AG09319 (cell line): ENCODE measurements at places on chromosomes 16 and 17.

DNA sequence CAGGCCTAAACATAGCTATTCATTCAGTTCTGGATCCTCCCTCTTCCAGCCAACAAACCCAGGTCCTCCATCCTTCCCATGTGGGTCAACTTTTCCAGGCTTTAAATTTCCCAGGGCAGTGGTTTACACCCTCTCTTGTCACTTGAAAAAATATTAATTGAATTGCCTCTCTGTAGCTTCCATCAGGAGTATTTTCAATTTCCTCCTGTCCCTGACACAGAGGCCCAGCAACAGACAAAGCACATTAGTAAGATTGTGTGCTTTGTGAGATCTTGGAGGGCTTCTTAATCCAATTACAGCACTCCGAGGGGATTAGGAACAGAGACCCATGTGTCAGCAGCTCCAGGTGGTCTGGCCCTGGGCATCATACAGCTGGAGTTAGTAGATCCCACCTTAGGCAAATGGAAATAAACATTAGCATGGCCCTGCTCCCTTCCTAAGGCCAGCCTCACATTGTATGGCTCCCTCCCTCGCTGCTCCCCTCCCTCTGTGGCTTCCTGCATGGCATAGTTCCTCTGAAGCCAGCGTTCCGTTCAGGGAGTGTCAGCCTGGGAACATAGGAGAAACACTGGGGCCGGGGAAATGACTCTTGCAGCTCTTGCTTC lies 132.7 kb upstream of the HSBP1 start:
- no peak for DNase-seq

- no peak for DNase-seq
These were observed 121.6 kb downstream of the DNAH9 start for GRCh38 chr17:11719856-11720255.

DNA sequence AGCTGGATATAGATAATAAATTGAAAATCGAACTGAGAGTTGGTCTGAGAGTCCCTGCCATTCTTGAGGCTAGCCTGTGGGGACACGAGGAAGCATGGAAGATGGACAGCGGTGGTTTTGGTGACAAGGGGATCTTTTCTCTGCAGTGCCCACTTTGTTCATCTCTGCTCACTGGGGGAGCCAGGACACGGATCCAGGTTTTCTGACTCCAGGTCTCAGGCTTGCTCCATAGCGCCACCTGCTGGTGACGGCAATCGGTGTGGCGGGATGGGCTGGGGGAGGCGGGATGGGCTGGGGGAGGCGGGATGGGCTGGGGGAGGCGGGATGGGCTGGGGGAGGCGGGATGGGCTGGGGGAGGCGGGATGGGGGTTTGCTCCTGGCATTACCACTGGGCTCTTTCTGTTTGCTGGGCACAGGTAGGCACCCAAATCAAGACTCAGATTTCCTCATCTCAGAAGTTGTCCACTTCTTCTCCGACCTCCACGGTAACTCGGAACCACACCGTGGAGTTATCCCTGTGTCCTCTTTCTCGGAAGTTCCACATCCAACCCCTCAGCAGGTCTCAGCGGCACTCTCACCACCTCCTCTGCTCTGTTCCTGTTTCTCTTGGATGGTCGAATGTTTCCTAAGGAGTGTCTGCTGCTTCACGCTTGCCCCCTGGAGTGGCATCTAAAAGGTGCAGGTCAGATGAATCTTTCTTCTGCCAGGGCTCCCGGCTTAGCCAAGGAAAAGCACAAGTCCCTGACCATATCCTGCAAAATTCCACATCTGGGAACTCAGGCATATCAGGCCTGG lies 142.4 kb downstream of the CYLD start:
- DNase-seq: no peak

GRCh38 chr16:24851700-24852099 lies 5.9 kb downstream of the SLC5A11 start:
- no peak for DNase-seq

GRCh38 chr17:64398320-64398719 lies 7.7 kb upstream of the PECAM1 start:
- DNase-seq: no peak

GRCh38 chr16:29734786-29735185 lies 11.0 kb downstream of the C16orf54 start:
- no peak for DNase-seq

GRCh38 chr16:81808933-81809480 lies 29.9 kb downstream of the PLCG2 start:
- DNase-seq: no peak

DNA sequence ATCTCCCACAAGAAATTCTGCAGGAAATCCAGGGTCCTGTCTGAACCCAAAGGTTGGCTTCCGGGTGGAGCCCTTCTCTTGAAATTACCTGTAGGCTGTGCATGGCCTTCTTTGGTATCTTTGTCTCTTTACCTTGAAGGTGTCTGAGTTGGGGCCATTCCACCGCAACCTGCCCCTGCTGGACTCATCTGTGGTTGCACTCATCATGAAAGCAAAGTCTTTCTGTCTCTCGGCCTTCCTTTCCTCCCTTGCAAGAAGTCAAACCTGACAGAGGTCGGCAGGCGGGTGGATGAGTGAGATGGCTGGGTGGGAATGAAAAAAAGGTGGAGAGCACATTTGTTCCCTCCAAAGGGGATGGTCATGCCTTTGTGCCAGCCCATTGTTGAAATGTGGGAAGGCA lies 25.1 kb downstream of the SALL1 start:
- no peak for DNase-seq

DNA sequence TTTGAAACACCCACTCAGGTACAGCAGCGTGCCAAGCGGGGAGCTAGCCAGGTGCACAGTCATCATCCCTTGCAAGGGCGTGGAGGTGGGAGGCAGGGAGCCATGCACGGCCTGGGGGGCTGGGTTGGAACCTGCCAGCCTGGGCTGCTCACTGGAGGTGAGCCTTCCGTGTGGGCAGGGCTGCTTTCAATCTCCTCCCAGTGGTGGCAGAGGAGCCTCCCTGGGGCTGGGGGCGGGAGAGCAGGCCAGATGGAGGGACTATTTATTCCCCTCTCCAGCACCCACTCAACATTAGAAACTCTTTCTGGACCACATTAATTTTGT lies 90.3 kb downstream of the KATNIP start:
- DNase-seq: no peak

DNA sequence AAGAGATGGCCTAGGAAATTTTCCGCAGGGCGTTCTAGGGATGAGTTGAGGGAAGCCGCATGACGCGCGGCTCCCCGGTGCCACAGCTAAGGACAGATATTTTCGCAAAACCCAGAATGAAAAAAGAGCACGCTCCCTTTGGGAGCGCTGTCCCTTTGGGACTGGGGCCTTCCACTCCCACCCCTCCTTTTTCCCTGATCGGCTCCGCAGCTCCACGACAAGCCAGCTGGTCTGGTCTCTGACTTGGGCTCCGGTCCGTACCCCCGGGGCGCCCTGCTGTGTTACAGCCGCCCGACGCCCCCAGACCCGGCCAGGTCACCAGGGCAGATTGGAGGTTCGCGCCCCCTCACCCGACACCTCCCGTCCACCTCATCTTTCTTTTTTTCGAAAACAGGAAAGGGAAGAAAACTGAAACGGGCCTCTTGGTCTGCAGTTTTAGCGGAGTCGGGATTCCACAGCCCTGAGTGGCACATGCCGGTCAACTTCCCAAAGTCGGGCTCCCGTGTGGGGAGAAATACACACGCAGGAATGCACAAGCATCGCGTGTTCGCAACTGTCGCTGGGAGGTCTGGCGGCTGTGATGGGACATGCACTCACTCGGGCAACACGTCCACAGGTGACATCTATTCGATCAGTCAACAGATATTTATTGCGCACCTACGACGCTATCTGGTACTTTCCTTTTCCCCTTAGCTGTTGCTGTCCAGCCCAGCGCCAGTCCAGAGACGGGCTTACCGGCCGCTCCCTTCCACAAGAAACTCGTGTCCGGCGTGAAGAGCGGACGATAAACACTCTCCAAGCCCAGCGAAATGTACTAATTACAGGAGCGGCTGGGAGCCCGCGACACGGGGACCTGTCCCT lies 3.9 kb upstream of the SOX9 start:
- no peak for DNase-seq

DNA sequence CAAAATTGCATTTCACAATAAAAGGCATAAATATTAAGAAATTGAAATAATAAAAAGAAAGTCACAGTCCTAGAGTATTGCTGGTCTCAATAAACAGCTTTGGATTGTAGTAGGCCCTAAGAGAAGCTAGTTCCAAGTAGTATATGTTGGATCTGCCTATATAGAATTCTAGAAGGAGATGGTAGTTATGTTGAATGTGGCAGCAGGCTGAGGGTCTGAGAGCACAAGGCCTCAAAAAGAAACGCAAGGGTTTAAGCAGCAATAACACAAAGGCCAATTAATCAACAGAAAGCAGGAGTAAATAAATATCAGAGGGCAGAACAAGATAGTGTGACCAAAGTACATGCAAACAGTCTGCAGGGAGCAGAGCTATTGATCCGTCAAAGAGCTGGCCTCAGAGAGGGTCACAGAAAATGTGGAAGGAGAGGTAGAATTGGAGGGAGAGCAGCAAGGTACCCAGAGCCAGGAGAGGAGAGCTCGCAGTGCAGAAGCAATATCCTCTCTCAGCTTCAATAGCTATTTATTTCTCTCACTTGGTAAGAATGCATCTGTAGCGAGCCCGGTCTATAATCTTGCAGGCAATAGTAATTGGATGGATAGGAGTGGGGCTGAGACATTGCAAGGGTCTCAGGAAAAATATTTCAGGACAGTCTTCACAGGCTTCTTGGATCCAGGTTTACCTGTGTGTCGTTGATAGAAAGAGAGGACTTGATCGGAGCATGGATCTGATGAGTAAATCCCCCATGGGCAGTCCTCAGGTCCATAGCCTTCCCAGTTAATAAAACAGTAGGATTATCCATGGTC lies 25.1 kb upstream of the MED13 start:
- no peak for DNase-seq

DNA sequence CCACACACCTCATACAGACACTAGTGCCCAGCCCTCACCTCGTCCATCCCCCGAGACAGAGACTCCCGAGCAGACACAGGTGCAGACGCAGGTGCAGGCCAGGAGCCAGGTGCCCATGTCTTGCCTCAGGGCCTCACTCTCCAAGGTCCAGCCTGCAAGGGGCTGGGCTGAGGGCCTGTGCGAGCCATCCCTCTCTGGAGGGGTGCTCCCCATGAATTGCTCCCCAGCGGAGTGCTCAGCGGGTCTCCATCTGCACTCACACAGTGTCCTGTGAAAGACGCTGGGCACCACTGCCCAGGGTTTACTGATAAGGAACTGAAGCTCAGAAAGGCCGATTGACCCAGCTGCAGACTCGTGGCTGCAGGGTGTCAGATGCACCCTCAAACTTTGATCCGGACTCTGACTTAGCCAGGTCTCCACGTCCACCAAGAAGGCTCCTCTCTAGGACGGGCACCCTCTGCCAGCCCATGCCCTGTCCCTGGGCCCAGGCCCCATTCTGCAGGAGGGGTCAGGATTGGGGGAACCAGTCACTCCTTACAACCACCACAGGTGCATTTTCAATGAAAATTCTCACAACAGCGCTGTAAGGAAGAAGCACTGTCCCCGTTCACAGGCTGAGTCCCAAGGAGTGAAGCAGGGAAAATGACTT lies 16.9 kb downstream of the POLR3K start:
- no peak for DNase-seq

DNA sequence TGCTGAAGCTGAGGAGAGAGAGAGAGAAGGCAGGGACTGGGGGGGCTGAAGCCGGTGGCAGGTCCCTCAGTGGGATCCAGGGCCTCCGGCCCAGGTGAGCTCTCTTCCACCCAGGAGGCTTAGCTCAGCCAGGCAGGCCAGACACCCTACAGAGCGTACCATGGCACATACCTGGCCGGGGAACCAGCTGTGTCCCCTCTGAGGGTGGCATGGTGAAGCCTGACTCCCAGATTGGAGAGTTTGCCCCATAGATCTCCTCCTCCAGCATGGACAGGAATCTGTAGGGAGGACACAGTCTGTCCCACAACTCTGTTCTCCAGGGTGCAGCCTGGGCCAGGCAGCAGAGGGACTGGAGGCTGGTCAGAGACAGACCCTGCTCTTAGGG lies 3.0 kb downstream of the KAT2A start:
- no peak for DNase-seq

- DNase-seq: no peak
These were observed 9.2 kb upstream of the MRPL58 start for GRCh38 chr17:75003070-75003956.

DNA sequence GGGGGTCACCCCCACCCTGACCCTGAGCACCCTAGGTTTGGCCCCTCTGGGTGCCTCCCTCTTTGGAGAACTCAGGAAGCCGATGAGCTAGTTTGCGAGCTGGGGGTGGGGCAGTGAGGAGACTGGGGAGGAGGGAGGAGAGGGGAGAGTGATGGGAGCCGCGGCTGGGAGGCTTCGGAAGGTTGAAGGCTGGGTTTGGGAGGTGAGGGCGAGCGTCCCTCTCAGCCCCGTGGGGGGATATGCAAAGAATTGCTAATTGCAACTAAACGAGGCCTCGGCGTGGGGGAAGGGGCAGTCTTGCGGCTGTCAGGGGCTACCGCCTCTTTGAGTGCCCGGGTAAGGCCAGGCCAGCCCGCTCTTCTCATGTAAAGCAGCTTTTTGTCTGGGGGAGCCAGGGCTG lies 17.6 kb upstream of the FZD2 start:
- no peak for DNase-seq

- DNase-seq: no peak
These were observed 692.5 kb downstream of the WWOX start for GRCh38 chr16:78791926-78792325.

DNA sequence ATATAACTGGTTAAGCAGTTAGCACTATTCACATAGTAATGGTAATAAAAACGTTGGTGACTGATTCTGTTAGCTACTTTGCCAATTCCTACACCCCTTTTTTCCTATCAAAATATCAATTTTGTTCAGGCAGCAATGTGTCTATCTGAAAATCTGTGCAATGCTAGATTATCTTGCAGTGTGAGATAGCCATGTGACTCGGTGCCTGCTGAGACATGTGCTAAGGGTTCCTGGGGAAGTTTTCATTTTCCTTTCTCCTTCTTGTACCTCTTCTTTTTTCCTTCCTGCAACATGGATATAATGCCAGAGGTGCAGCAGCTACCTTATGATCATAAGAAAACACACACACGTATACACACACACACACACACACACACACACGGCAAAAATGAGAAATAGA lies 100.5 kb upstream of the SHISA6 start:
- no peak for DNase-seq

DNA sequence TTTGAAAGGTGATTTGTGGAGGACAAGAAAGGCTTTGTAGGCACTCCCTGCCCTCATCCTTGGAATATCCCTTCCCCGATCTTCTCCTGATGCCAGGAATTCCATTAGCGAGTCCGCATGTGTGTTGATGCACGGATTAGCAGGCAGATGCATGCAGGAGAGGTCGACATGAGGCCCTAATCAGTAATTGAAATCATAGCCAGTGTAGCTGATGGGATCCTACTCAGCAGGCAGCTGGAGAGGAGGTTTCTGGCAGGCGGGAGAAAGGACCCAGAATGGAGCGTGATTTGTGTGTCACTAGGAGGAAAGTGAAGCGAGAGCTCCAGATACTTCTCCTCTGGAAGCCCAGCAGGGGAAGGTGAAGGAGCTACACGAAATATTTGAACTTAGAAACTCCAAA lies 196.3 kb upstream of the CDH11 start:
- DNase-seq: no peak

- no peak for DNase-seq
These were observed 47.2 kb upstream of the SKAP1 start for GRCh38 chr17:48477221-48477620.
